ENCODE measurements at places on chromosomes 11 and 22.

DNA sequence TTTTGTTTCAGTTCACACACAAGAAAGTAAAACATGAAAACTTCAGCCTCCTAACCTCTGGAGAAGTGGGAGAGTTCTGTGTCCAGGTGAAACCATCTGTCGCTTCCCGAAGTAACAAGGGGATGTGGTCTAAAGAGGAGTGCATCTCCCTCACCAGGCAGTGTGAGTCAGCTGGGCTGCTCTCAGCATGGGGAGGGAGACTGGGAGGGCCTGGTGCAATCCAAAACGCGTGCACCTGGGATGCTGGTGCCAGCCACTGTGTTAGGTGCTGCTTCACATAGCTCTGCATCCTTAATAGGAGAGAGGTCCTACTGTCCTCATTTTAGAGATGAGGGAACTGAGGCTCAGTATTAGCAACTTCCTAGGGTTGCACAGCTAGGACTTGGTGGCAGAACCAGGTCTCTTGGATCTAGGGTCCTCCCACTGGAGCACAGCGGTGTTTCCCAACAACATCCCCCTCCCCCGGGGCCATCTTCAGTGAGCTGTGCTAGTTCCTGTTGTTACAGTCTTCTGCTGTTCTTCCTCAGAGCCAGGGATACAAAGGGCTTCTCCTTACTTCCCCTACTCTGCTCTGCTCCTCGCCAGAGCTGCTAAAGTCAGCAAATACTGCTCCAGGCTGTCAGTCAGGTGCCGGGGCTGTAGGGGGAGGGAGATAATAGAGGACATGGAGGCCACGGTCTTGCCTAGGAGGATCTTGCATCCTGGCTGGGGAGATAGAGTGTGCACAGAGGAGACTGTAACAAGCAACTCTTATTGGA lies 8.0 kb downstream of the IL10RA start:
- DNase-seq = no peak

GRCh38 chr11:57421066-57421465 lies 5.9 kb downstream of the SLC43A3 start:
- DNase-seq = no peak

- DNase-seq = no peak
These were observed 1156.9 kb downstream of the BRD1 start for GRCh38 chr22:48670731-48671130.

DNA sequence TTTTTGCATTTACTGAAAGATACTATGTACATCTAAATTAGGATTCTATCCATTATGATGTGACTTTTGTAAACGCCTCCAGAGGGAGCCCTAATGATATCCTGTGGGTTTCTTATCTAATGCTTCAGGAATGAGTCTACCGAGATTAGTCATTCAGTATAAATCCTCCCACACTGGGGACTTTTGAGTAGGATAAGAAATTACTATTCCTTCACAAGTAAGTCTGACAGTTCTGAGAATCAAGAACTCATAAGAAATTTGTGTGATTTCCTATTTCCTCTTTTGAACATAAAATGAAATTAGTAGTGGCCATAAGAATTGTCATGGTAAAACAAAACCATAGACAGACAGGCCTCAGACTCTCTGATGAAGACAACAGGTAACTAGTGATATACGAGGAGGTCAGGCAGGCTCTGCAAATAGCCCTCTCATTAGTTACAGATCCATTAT lies 10.0 kb upstream of the OR5M1 start:
- no peak for DNase-seq

GRCh38 chr11:111176603-111177002 lies 68.9 kb upstream of the POU2AF2 start:
- no peak for DNase-seq

DNA sequence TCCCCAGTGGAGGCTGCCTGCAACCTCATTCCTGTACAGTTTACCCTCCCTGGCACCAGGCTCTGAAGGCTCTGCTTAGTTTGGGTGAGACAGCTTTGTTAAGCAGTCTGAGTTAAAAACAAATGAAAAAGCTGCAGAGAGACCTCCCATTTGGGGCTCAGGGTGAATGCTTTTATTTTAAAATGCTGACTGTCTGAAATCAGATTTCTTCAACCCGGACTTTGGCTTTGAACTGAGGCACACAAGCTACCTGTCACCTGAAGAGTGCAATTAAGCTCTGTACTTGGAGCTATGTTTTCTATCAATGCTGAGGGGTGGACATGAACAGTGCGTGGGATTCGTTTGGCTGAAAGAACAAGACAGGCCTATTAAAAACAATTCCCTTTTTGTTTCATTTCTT lies 217.5 kb upstream of the SORL1-AS1 start:
- DNase-seq = no peak

DNA sequence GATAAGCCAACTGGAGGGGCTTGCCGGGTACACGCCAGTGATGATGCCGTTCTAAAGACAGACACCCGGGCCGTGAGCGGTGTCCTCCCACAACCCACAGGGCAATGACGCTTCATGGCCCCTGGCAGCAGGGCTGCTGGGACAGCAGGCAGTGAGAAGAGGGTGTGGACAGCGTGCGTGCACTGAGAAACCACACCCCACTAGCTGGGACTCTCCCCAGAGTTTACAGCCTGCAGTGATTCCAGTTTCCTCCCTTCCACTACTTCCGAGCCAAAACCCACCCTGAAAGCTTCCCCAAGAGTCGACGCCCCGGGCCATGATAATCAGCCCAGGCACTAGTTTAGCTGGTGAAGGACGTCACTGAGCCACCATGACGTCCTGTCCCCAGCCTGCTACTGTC lies 29.2 kb downstream of the CPT1A start:
- DNase-seq = no peak

DNA sequence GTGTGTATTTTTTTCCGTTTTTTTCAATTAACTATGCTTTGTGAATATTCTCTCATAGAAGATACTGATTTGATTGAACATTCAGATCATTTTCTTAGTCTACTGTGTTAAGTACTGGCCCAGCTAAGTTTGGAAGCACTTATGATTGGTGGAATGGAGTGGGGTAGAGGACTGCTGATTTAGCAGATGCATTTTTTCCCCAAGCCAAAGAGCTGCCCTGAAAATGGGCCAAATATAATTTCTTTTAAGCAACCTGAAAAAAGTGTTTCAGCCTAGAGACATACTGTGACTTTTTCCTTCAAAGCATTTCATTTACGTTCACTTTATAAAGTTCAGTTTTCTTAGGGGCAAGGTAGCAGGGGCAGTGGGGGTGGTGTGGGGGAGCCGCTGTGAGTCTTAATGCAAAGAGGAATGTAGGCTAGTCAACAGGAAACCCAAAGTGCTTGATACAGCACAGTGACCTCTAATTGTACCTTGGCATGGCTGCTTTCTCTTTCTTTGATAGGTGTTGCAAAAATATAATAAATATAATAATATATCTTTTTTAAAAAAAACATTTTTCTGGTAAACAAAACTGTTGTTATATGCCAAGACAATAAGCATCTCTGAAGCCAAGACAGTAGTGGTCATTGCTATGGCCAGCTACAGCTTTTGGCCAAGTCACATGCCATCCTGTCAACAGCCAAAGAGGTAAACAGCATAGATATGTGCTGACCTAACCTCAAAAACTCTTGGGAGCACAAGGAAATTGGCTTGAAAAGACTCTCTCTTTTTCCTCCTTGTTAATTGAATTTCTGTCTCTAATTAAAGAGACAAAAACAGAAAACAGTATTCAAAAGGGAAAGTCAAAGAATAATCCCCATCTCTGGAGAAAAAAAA lies 58.8 kb downstream of the LIF start:
- no peak for DNase-seq

DNA sequence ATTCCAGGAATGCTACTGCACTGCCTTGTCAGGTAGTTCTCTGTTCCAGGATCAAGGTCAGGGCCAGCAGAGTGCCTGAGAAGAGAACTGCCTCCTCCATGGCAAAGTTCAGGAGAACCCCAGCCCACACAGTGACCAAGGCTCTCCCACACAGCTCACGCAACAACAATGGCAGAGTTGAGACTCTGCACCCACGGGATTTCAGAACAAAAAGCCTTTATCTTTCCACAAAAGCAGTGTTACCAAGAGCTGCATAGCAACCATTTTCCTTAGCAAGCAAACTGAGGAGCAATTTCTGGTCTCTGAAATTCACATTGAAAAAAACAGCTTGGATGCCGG lies 11.1 kb downstream of the PLAAT3 start:
- DNase-seq = no peak

DNA sequence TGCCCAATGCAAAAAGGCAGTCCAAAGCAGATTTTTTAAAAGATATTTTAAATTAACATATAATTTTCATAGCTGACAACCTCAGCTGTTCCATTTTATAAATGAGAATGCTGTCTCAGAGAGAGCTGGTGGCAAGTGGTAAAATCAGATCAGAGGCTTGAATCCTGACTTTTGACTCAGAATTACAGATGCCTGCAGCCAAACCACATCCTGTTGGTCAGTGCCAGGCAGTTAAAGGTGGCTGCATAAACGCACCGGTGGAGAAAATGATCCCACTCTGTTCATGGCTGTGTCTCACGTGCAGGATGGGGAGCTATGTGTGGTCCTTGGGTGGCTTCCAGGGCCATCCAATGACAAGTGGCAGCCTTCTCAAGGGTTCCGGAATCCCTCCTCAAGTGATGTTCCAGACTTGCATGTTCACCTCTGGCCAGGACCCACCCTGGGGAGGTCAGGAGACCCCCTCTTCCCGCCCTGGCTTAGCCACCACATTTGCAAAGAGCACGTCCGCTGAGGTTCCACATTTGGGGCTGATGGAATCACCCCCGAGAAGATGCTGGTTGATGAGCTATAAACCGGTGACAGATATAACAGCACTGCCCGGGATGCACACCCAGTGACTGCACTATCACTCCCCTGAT lies 155.5 kb downstream of the SHANK2 start:
- no peak for DNase-seq

DNA sequence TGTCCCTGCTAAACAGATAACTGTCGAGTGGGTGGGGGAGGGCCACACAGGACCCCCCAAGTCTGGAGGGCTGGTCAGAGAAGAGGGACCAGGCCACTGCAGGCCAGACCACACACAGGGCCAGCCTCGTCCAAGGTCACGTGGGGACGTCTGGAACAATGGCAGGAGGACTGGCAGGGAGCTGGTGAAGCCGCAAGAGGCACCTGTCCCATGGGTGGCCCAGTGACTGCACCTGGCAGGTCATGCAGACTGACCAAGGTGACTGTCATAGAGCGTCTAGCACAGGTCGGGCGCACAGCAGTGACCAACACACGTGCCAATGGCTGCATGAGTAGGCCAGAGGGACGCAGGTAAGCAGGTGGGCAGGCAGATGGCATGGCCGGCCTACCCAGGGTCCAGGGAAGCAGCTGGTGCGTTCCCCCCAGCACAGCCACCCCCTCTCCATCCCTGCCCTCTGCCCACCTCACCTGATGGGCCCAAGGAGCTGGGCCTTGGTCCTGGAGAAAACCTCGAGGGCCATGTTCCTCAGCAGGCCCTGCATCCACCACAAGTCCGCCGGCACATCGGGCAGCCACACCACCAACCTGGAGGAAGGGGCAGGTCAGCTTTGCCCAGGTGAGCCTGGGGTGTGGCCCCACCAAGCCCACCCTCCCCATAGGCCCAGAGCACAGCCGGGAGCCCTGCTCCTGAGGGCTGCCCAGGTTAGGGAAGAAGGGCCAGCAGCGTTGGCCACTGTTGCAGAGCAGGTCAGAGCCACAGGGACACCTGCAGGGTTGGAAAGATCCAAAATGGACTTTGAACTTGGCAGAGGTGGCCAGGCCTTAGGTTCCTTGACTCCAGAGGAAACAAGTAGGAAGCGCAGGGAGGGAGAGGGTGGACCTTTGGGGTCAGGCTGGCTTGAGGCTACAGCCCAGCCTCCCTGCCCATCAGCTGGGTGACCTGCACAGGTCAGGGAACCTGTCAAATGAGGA lies 10.4 kb downstream of the PNPLA5 start:
- no peak for DNase-seq

GRCh38 chr11:2398664-2399355 lies 1.7 kb upstream of the TSSC4 start:
- DNase-seq = no peak

DNA sequence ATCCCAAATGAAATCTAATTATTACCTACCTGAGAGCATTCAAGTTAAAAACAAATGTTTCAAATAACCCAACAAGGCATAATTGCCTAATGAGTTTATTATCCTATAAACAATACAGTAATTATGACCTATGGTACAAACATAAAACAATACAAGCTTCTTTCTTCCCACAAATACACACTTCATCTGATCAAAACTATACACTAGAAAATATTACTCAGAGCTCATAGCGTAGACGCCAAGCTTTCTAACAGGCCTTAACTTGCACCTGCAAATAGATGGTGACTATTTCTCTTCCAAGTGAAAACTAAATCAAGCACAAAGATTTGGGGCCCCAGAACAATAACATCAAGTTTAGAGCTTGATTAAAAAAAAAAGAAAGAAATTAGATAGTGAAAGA lies 78.1 kb downstream of the SOX6 start:
- DNase-seq = no peak

DNA sequence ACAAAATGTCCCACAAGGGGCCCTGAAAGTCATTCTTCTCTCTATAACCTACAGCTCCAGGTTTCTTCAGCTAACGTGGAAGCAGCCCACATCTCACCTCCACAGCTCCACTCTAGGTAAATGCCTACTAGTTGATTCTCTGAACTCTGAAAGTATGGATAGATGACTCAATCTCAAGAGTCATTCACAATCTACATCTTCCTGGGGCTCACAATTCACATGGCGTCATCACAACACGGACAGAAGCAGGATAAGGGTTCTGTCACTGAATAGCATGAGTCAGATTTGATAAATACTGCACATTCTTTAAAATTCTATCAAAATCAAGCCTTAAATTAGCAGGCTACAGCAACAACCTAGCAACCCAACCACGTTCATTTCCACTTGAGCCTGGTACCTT lies 96.3 kb downstream of the PLEKHA7 start:
- no peak for DNase-seq

DNA sequence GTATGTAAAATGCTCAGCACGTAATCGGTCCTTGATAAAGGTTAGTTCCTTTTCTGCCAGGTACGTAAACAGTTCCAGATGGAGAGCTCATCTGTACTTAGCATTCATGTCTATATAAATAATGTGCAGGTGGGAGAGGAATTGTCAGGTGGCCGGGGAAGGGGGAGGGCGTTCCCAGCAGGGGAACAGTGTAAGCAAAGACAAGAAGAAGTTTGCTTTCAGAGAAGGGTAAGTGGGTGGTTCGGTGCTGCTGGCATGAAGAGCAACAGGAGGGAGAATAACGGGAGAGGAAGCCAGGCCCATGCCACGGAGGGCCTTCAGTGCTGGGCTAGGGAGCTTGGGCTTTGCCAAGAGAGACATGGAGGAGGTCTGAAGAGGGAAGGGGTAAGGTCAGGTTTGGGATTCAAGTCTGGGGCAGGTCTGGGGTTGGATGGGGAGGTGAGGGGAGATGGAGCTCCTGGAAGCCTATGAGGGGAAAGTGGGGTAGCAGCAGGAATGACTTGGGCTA lies 11.4 kb upstream of the WNT11 start:
- DNase-seq = no peak
